ENCODE measurements at places on chromosomes 12 and 14.

DNA sequence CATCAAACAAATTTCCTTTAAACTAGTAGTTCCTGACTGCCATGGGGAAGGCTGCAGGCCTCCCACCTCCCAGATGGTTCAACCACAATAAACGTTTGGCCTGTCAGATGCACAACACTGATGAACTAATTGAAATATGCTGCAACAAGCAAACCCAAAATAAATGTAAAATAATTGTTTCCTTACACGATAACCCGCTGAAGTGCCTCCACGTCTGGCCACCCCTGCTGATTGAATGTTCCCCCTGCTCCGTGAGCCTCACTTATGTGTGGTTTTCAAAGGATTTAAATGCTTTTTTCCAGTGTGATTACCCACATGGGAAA, 8.4 kb downstream of the PITPNM2 start:
- no peak for DNase-seq

DNA sequence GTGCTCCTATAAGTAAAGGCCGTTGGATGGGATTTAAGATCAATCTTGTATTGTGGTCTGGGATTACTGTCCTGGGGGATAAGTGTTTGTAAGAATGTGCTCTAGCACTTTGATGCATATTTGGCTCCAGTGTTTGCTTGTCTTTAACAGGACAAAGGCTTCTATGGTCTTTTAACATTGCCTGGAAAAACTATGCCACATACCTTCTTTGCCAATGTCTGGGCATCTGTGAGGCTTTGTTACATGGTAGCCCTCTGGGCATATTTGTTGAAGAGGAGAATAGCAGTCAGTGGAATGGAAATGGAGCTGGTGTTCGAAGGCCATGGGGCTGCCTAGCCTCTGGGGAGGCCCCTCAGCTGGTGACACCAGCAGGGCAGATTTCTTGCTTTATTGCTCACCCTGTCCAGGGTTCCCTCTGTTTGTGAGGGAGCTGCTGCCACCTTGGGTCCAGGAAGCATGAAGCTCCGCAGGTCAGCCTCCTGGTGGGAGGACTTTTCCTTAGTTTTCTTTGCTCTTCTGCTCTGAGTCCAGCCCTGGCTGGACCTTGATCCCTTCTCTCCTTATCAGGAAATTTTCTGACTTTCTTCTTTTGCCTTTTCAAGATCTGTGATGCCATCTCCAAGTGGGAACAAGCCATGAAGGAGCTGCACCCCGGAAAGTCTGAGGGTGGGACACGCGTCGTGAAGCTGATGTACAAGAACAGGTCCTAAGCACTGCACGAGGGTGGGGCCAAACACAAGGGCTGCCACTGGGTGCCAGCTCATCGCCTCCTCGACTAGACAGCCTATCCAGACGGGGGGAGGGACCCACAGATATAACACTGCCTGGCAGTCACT, 19.5 kb downstream of the PIGH start:
- no peak for DNase-seq

DNA sequence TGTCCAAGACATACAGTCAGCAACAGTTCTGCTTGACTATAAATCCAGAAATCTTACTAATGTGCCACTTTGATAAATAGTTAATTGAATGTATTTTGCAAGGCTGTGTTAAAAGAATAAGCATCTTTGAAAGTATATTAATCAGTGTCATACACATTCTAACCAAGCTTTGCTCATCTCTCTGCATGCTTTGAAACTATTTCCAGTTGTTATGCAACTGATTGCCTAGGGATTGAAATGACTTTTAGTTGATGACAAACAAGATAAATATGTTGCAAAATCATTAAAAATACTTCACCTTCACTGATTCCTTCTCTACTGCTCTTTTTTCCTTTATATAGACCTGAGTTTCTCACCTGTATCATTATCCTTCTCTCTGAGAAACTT, 91.3 kb downstream of the AEBP2 start:
- no peak for DNase-seq

DNA sequence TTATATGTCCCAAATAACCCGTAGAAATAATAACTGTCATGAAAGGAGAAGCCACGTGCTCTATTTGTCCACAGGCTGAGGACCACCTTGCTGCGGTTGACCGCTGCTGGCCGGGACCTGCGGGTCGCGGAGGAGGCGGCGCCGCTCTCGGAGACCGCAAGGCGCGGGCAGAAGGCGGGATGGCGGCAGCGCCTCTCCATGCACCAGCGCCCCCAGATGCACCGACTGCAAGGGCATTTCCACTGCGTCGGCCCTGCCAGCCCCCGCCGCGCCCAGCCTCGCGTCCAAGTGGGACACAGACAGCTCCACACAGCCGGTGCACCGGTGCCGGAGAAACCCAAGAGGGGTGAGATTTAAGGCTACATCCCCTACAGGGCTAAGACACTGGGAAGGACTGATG, 21.0 kb downstream of the RPGRIP1 start:
- peak; percentile 11 for DNase-seq

- DNase-seq = no peak
Observed at GRCh38 chr14:80927083-80927989, 14.2 kb downstream of the CEP128 start.

GRCh38 chr14:43793579-43793978, 713.5 kb downstream of the FSCB start:
- DNase-seq = no peak

- no peak for DNase-seq
Observed at GRCh38 chr12:26102953-26103352, 21.9 kb downstream of the BHLHE41 start.

GRCh38 chr14:49489341-49489740, 96.8 kb downstream of the RPS29 start:
- no peak for DNase-seq

DNA sequence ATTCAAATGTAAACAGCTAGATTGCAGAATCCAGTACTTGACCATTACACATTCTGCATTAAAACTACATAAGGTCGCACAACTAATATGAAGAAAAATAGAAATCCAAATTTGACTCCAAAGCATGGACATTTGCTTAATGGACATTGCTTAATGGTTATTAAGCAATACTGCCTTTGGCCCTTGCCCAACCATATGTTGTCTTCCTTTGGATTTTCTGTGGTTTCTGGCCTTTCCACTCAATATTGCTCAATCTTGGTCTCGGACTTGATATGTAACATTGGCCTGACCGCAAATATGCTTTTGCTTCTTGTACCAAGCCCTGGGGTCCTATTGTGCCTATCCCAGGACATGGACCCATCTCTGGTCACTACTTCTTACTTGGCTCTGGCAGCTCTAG, 67.2 kb downstream of the PTPRR start:
- no peak for DNase-seq

DNA sequence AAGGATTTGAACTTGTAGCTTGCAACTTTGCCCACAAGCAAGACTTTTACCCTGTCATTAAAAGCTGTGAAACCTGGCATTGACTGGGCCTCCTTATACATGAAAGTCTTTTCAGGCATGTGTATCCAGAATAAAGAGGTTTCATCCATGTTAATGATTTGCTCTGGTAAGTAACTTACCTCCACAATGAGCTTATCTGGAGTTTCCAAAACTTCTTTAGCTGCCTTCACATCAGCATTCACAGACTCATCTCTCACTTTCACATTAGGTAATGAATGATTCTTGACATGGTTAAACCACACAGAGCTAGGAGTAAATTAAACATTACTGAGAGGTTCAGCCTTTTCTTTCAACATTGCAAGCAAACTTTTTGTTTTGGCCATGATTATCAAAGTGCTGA, 234.4 kb upstream of the CLEC14A start:
- no peak for DNase-seq

- no peak for DNase-seq
Observed at GRCh38 chr14:86050072-86050683, 520.2 kb downstream of the FLRT2 start.

DNA sequence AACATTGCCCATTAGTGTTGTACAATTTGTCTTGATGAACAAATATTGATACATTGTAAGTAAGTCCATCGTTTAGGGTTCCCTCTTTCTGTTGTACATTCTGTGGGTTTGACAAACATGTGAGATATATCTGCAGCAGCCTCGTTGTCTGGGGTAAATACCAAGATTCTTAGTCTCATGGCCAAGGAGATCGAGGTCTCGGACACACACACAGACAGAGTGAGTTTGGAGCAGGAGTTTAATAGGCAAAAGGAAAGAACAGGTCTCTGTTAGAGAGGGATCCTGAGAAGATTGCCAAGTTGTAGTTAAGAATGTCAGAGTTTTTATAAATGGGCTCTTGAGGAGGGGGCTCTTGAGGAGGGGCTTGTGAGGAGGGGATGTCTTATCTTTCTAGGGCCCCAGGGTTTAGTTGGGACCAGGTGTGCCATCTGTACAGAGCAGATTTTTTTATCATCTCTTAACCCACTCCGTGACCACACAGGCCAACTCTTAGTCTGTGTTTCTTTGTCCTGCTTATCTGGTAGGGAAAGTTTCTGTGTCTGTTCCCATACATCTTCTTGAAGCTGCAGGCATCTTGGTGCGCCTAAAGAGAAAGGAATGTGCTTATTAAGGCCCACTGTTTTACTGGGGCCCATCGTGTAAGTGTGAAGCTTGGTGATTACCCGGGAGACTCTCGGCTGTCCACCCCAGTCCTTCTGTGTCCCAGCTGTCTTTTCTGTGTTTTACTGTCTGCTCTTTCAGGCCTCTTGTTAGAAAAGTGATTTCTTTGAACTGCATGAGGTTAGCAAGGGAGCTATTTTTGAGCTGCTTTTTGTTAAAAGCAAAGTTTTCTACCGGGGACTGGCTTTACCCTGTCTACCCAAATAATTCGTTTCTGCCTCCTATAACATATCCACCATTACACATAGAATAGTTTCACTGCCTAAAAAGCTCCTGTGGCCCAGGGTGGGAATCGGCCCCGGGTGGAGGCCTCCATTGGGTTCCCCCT, 22.4 kb upstream of the CLEC2D start:
- no peak for DNase-seq

DNA sequence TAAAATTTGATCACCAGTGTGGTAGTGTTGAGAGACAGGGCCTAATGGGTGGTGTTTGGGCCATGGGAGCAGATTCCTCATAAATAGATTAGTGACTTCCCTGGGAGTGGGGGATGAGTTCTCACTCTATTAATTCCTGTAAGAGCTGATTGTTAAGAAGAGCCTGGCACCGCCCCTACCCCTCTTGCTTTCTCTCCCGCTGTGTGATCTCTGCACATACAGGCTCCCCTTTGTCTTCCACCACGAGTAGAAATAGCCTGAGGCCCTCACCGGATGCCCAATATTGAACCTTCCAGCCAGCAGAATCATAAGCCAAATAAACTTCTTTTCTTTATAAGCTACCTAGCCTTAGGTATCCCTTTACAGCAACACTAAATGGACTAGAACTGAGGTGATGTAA, 31.9 kb upstream of the CAND1 start:
- no peak for DNase-seq

GRCh38 chr14:80047761-80048160, 163.5 kb downstream of the DIO2 start:
- DNase-seq = no peak

DNA sequence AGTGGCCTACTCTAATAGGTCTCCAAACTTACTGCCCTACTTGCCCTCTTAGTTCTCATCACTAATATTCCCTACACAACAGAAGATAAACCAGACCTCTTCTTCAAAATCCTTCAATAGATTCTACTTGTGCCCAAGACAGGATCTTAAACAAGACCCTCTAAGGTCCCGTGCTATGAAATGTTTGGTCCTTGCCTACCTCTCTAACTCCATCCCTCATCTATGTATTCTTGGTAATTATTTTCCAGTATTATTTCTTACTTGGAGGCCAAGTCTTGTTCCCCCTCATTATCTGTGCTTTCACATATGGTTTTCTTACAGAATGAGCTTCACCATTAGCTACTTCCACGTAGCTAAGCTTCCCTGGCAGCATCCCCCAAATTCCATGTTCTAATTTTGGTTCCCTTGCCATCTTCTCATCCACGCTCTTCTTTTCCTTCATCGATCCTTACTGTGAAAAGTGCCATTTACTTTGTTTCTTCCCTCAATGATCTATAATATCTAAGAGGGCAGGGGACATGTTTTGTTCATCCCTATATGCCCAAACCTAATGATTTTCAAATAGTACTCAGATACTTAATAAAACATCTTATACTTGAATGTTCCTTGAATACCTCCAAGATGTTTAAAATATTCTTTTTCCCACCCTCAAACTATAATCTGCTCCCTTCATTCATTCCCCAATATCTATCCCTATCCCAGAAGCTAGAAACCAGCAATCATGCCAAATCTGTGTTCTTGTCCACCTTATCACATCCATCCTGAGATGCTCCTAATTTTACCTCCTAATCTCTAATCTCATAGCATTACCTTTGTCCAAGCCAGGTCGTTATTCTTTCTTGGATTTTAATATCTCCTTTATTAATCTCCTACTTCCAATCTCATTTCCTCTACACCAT, 10.1 kb downstream of the HNRNPC start:
- DNase-seq = no peak

DNA sequence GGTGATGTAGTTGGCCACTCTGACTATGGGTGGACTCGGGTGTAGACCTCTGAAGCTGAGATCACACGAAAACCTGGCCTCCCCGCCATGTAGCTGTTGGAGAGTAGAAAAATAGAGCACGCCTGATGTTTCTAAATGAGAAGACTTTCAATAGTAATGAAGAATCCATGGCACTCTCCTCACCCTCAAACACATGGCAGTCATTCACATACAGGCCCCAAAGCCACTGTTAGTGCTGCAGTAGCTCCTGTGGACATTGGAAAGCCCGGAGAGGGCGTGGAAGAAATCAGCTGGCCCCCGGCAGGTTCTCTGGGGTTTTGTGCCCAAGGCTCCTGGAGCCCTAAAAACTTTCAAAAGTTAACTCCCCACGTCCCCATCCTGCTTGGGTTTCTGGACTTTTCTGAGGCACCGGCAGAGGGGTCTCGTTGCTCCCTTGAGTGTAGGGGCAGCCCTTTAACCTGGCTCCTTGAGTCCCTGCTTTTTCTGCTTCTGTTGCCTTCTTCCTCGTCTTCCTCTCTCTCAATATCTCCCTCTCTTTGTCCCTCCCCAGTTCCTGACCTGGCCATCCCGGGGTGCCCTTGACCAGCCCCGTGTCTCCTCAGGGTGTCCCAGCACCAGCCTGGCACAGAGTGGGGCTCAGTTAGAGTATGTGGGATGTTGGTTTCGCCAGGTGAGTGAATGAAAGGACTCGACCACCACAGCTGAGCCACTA, 8.3 kb downstream of the MEG3 start:
- no peak for DNase-seq

GRCh38 chr12:92186038-92186470, 40.4 kb upstream of the BTG1 start:
- no peak for DNase-seq

DNA sequence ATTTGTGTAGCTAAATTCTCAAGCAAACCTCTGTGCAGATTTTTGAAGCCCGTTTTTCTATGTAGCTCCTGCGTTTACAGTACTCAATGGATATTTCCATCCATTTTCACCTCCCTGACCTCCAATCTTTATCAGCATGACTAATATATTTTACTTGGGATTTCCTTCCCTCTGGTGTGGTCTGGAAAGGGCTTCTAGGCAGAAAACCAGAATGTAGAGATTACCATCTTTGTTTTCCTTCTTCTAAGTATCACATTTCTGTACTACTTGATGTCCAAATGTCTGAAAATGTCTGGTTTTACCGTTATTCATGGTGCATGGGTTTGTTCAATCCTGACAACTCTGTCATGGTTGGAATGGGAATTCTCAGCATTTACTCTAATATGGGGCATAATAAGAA, 907.6 kb upstream of the FLRT2 start:
- no peak for DNase-seq
